ENCODE measurements at places on chromosomes 12 and 14. TPM values are rescaled to one million over a fixed set of nuclear protein-coding genes. Genes with fewer than 3 reads are reported as not detected.

KRT75 gene
- 0.26 TPM for total RNA-seq

RNASE4 gene
- 9.3 TPM for total RNA-seq

CD27 gene
- not detected for total RNA-seq

KCNH5 gene
- not detected for total RNA-seq

CELA1 gene
- total RNA-seq = not detected

LUM gene
- 0.22 TPM for total RNA-seq

ABCD2 gene
- total RNA-seq = not detected

ADAMTS20 gene
- not detected for total RNA-seq

SIRT4 gene
- total RNA-seq = 1.6 TPM

KRT74 gene
- total RNA-seq = not detected

Data from A549 treated with DMSO at 1 μM for 4 hours (cell line).